Endothelial cell (in vitro differentiated cells): ENCODE measurements at places on chromosomes 4 and X. TPM values are rescaled to one million over a fixed set of nuclear protein-coding genes. Genes with fewer than 3 reads are reported as not detected.

Gene PDGFC
- 22.0 TPM for total RNA-seq

Gene CDKL2
- total RNA-seq, result 0.82 TPM

- H3K27me3 ChIP-seq, result peaks cover 10% of the 10 kb centered on the region
- peaks cover 9% of the 10 kb centered on the region for H3K4me1 ChIP-seq
- H3K36me3 ChIP-seq, result no peaks in the 10 kb centered on the region
- H3K27ac ChIP-seq, result no peak overlapping the region
Measured at GRCh38 chrX:137028699-137029098, 5.1 kb downstream of the GPR101 start.

Gene DUSP21
- total RNA-seq, result not detected

GRCh38 chrX:153526801-153527200 is 9.4 kb downstream of the ATP2B3 start:
- H3K4me1 ChIP-seq, result no peaks in the 10 kb centered on the region
- no peaks in the 10 kb centered on the region for H3K36me3 ChIP-seq
- DNase-seq, result no peak
- no peak overlapping the region for H3K4me3 ChIP-seq
- H3K27ac ChIP-seq, result no peak overlapping the region

- no peaks in the 10 kb centered on the region for H3K4me1 ChIP-seq
- no peaks in the 10 kb centered on the region for H3K27me3 ChIP-seq
- no peak overlapping the region for H3K27ac ChIP-seq
Measured at GRCh38 chr4:129046055-129046959, 47.0 kb downstream of the SCLT1 start.

- H3K4me3 ChIP-seq, result no peak overlapping the region
- peaks cover 4% of the 10 kb centered on the region for H3K36me3 ChIP-seq
- DNase-seq, result no peak
- H3K4me1 ChIP-seq, result no peaks in the 10 kb centered on the region
Measured at GRCh38 chr4:187999406-187999932, 3.9 kb downstream of the ZFP42 start.

Gene TLR6
- 0.85 TPM for total RNA-seq

GRCh38 chrX:132986556-132986955 is 28.1 kb upstream of the HS6ST2 start:
- DNase-seq, result no peak
- no peaks in the 10 kb centered on the region for H3K36me3 ChIP-seq
- H3K27ac ChIP-seq, result no peak overlapping the region
- peaks cover 11% of the 10 kb centered on the region for H3K4me1 ChIP-seq
- no peaks in the 10 kb centered on the region for H3K27me3 ChIP-seq

Gene BMPR1B
- 5.4 TPM for total RNA-seq

Gene DUX4
- total RNA-seq, result 0.49 TPM

- H3K4me1 ChIP-seq, result no peaks in the 10 kb centered on the region
- no peaks in the 10 kb centered on the region for H3K27me3 ChIP-seq
Measured at GRCh38 chrX:65821721-65822496, 154.5 kb downstream of the MSN start.

- no peaks in the 10 kb centered on the region for H3K4me1 ChIP-seq
- no peaks in the 10 kb centered on the region for H3K36me3 ChIP-seq
- H3K27ac ChIP-seq, result no peak overlapping the region
Measured at GRCh38 chr4:106486533-106486932, 118.0 kb upstream of the GIMD1 start.

Gene PDCL2
- not detected for total RNA-seq

DNA sequence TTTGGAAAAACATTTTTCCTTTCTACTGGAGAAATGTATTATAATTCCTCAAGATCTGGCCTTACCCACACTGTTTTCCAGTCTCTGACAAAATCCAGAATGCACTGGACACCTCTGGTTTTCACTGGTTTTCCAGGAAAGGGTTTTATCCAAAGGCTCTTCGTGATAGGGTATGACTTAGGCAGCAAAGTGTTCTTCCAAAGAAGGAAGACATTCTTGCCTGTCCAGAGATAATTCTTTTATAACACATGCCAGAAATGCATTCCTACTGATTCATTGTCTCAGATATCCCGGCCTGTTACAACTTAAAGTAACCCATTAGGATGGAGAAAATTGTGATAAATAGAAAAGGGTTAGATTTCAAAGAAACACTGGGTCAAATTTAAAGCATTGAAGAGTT is 2343.1 kb downstream of the PCDH7 start:
- no peaks in the 10 kb centered on the region for H3K36me3 ChIP-seq
- H3K4me1 ChIP-seq, result no peaks in the 10 kb centered on the region
- H3K4me3 ChIP-seq, result no peak overlapping the region
- no peaks in the 10 kb centered on the region for H3K27me3 ChIP-seq

Gene NCAPG
- total RNA-seq, result 7.1 TPM

DNA sequence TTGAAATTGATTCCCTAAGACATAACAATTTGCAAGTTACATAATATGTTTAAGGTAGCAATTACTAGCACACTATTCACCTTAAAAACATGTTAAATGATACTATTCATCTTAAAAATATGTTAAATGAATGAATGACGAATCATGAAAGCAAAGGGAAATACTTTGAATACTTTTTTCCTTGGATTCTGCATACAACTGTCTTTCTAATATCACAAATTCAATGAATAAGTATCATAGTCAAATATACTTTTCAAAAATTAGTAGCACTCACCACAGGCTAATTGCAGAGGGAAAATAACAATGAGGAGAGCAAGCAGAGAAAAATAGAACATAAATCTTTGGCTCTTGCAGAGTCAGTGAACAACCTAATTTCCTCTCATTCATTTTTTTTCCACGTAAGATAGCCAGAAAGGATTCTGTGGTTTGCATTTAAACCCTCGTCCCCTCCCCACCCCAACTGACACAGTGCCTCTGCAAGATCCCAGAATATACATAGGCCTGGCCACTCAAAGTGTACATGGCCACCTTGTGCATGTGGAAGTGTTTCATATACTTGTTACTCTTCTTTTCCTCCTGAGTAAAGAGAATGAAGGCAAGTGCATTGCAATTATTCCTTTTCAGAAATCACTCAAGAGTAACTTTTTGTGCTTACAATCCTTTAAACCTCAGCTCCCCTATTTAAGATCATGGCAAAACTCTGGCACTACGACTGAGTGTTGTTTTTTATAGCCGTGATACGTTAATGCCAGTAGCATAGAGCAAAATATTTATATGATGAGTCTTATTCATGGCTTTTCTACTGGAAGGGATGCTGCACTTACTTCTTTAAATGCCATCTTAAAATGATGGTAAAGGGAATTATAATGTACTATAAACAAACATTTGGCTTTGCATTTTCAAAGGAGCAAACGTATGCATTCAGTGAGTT is 236.4 kb downstream of the PDGFC start:
- no peak overlapping the region for H3K27ac ChIP-seq
- H3K36me3 ChIP-seq, result no peaks in the 10 kb centered on the region
- no peaks in the 10 kb centered on the region for H3K4me1 ChIP-seq

Gene EDA
- 2.3 TPM for total RNA-seq

Gene KIAA1210
- not detected for total RNA-seq

Gene UBA6
- total RNA-seq, result 79.5 TPM

Gene VMA21
- total RNA-seq, result 28.4 TPM

Gene STK32B
- total RNA-seq, result 0.56 TPM

- DNase-seq, result peak; percentile 17
- peaks cover 5% of the 10 kb centered on the region for H3K36me3 ChIP-seq
- H3K4me1 ChIP-seq, result peaks cover 67% of the 10 kb centered on the region
- peaks cover 19% of the 10 kb centered on the region for H3K27me3 ChIP-seq
- H3K27ac ChIP-seq, result no peak overlapping the region
- H3K4me3 ChIP-seq, result peak overlapping the region; percentile 92
Measured at GRCh38 chr4:25863347-25863784, 578 bp upstream of the SEL1L3 start.

- H3K27ac ChIP-seq, result no peak overlapping the region
- no peaks in the 10 kb centered on the region for H3K36me3 ChIP-seq
- DNase-seq, result no peak
- H3K4me1 ChIP-seq, result peaks cover 9% of the 10 kb centered on the region
- H3K27me3 ChIP-seq, result peaks cover 3% of the 10 kb centered on the region
- no peak overlapping the region for H3K4me3 ChIP-seq
Measured at GRCh38 chrX:2960861-2961515, 31.8 kb upstream of the ARSD start.

DNA sequence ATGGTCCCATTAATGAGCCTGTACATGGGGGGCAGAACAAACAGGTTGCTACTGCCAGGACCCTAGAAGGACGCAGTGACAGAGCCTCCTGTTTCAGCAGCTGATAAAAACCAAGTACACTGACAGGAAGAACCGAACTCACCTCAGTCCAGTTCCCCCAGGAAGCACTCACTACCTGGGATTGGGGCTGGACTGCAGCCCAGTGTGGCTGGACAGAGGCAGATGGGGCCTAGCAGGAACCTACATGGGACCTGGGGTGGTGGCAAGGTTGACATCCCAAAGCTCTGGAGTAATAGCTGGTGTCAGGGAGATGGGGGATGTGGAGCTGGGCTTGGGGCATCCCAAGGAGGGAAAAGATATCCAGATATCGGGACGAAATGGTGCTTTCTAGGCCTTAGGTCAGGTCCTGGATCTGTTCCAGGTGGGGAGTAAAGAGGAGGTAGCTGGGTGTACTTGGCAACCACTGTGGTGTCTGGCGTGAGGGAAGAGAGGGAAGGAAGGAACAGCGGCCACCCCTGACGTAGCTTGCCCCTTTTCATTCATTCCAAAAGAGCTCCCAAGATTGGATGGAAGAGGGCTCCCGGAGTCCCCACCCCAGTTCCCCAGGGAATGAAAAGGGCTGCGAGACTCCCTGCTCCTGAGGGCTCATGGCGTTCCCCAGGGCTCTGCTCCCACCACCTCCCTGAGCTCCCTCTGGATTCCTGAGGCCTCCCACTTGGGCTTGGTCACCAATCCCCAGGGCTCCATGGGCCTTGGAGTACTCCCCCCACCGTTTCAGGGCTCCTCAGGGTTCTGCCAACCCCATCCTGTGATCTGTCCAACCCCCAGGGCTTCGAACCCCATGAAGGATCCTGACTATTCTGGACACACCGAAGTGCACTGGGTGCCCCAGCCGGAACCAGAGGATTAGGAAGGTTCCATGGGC is 4.5 kb downstream of the EMD start:
- H3K4me3 ChIP-seq, result no peak overlapping the region
- DNase-seq, result no peak
- H3K27ac ChIP-seq, result no peak overlapping the region
- no peaks in the 10 kb centered on the region for H3K27me3 ChIP-seq
- H3K36me3 ChIP-seq, result no peaks in the 10 kb centered on the region

DNA sequence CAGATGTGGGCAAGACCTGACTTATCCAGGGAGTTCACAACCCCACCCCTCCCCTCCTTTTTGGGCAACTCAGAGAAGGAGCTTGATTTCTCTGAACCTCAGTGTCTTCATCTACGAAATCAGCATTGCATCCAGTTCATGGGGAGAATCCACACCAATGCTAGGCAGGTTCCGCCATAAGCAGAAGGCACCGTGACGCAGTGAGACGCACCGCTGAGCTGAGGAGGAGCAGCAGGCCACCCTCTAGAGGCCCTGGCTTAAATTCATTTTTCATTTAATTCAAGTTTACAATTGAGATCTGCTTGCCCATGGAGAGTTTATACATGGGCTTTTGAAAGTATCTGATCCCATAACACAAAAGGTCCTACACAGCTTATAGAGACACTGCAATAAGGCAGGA is 55.7 kb downstream of the CPZ start:
- no peak for DNase-seq
- H3K4me3 ChIP-seq, result no peak overlapping the region
- no peaks in the 10 kb centered on the region for H3K36me3 ChIP-seq
- peaks cover 9% of the 10 kb centered on the region for H3K27me3 ChIP-seq

Gene NR0B1
- total RNA-seq, result not detected

Gene MAGEB1
- not detected for total RNA-seq

- H3K4me3 ChIP-seq, result no peak overlapping the region
- no peaks in the 10 kb centered on the region for H3K36me3 ChIP-seq
Measured at GRCh38 chr4:17153572-17153971, 255.1 kb upstream of the LDB2 start.

DNA sequence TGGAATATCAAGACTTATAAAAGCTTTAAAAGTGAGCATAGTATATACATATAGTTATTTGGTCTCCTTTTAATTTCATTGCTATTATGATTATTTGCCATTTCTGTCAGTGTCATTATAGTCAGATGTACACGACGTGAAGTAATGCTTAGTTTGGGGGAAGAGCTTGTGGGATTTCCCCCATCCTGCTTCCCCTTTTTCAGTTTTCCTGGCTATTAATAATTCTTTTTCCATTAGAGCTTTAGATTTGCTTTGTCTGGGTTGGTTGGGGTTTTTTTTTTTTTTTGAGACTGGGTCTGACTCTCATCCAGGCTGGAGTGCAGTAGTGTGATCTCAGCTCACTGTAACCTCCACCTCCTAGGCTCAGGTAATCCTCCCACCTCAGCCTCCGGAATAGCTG is 5.4 kb downstream of the ABCE1 start:
- H3K4me3 ChIP-seq, result no peak overlapping the region
- H3K27ac ChIP-seq, result no peak overlapping the region
- no peak for DNase-seq
- H3K36me3 ChIP-seq, result no peaks in the 10 kb centered on the region

Gene NPNT
- total RNA-seq, result not detected

DNA sequence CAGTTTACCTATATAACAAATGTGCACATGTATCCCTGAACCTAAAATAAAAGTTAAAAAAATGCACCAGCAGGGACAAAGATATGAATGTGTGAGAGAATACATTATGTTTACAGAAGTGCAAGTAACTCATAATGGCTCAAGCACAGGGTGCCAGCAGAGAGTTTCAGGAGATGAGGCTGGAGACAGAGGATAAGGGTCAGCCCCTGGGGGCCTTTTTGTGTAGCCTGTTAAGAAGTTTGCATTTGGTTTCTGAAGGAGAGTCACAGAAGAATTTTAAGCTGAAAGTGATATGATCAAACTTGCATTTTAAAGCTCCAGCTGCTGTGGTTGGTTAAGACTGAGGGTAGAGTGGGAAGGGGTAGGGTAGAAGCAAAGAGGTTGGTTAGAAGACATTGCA is 48.6 kb upstream of the CAPN6 start:
- H3K27ac ChIP-seq, result no peak overlapping the region
- no peaks in the 10 kb centered on the region for H3K4me1 ChIP-seq
- H3K36me3 ChIP-seq, result no peaks in the 10 kb centered on the region

- DNase-seq, result no peak
- no peaks in the 10 kb centered on the region for H3K4me1 ChIP-seq
- peaks cover 3% of the 10 kb centered on the region for H3K27me3 ChIP-seq
- no peak overlapping the region for H3K4me3 ChIP-seq
- no peak overlapping the region for H3K27ac ChIP-seq
Measured at GRCh38 chr4:166422475-166422874, 549.4 kb downstream of the TLL1 start.

GRCh38 chrX:14039344-14039743 is 9.7 kb upstream of the GEMIN8 start:
- peaks cover 1% of the 10 kb centered on the region for H3K27me3 ChIP-seq
- H3K4me3 ChIP-seq, result no peak overlapping the region
- no peak overlapping the region for H3K27ac ChIP-seq
- peaks cover 4% of the 10 kb centered on the region for H3K4me1 ChIP-seq
- DNase-seq, result peak; percentile 34

GRCh38 chrX:138865093-138865649 is 153.7 kb upstream of the FGF13 start:
- H3K36me3 ChIP-seq, result no peaks in the 10 kb centered on the region
- no peak for DNase-seq
- no peak overlapping the region for H3K27ac ChIP-seq
- H3K27me3 ChIP-seq, result no peaks in the 10 kb centered on the region

Gene SPANXA1
- not detected for total RNA-seq

Gene RHOXF2B
- not detected for total RNA-seq
